Pulmonary artery endothelial cell (primary cell): ENCODE measurements at places on chromosomes 5 and 9.

DNA sequence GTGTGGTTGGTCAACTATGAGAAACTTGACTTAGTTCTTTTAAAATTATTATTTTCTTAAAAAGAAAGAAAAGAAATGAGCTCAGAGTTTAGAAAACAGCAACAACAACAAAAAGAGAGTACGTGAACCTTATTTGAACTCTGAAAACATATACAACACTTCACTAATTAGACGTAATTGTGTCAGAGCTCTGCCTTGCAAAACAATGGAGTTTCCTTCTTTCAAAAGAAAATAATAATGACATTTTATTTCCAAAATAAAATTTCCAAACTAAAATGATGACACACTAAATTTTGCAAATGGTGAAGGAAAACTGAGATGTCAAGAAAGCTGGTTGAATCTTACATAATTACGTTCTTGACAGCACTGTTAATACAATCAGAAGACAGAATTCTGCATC is 15.4 kb downstream of the ROR2 start:
- no peak for DNase-seq

- DNase-seq = peak; percentile 19
These were observed 23.1 kb upstream of the NSMF start for GRCh38 chr9:137482094-137482781.

DNA sequence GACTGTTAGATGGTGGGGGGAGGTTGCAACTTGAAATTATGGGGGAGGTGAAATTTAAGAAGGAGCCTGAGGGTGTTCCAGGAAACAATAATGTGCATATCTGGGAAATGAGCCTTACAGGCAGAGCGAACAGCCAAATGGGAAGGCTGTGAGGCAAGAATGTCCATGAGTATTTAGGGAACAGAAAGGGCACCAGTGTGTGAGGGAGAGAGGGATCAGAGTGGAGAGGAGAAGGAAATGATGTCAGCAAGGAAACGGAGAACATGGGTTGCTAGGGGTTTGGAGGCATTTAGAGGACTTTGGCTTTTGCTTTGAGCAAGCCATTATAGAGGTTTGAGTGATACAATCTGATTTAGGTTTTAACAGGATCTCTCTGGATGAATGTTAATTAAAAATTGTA is 285.4 kb downstream of the TLE4 start:
- no peak for DNase-seq

- DNase-seq = peak; percentile 57
These were observed 42.8 kb downstream of the NFIB start for GRCh38 chr9:14271093-14271673.

DNA sequence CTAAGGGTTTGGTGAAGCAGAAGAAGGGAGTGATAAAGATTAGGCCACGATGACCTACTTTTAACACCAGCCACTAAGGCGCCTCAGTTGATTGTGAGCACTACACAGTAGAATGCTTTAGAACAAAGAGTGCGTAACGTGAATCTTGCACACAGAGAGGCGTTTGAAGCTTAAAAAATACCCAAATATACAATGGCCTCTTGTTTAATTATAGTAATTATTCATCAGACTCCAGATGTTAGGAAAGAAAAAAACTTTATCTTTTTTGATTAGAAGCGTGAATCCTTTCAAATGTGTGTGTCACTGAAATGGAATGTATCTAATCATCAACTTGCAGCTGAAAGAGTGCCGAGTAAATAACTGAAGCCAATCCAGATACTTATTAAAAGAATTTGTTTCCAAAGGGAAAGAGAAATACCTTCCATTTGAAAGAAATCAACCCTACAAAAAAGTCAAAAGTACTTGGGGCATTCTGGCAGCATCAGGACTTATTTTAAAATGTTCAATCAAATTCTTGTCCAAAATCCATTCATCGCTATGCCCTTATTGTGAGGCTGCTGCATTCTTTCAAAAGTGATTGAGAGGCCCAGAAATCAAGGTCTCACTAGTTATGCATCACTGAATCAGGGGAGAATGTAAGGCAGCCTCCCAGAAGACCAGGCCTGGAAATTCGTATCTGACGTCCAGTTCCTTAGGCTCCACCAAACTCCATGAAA is 337.5 kb downstream of the ZNF608 start:
- DNase-seq = no peak

DNA sequence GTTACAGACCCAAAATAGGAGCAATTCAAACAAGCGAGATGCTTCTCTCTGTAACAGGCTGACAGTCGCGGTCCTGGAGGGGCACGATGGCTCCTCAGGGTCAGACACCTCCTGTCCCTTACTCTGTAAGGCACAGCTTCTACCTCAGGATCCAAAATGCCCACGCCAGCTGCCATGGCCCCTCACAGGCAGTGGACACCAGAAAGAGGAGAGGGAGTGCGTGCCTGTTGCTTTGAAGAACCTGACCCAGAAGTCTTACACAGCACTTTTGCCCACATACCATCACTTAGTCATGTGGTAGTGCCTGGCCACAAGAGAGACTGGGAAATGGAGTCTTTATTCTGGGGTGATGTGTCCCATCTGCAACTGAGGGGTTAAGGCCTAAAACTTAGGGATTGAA is 11.6 kb upstream of the ABL1 start:
- DNase-seq = no peak

- DNase-seq = no peak
These were observed 73.6 kb upstream of the CAST start for GRCh38 chr5:96588539-96588938.

DNA sequence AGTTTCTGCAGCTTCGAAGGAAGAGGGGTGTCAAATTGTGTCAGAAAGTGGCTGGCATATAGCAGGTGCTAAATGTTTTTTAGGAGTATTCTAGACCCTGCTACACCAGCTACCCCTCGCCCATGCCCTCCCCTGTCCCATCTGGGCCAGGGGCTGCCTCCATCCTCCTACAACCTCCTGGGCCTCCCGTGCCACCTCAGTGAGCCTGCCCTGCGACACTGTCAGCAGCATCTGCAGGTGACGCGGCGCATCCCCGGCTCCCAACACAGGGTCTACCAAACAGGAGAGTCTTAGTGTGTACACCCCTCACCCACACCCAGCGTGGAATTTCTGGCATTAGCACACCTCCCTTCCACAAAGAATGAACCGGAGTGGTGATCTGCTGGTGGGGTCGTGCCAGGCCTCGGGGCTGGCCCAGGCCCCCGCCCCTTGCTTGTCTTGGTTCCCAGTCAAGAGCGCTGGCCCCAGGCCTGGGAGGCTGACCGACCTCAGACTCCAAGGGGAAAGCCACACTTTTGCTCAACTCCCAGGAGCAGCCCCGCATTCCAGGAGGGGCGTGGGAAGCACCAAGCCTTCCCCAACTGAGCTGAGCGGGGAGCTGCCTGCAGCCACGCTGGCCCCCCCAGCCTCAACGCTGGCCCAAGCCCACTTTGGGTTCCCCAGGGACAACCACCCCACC is 55.2 kb downstream of the NEURL1B start:
- DNase-seq = no peak

DNA sequence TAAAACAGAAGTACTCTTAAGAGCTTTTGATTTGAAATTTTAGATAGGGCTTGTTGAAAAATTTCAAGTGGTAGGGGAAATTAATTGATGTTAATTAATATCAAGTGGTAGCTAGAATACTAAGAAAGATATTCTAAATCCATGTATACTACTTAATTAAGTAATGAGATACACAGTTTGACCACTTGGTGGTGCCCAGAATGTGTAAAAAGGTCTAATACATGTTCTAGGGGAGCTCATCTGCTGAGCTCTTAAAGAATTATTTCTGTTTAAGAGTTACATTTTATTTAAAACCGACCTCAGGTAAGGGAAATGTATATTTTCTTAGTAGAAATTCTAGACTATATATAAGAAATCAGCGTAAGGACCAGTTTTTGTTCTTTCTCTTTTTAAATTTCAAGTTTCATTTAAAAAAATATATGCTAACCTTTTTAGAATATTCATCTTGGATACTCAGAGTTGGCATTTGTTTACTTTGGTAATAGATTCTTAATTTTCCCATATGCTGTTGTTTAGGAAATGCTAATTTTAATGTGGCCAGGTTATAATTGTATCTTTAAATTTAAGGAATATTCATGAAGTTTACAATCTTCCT is 61.5 kb downstream of the LNPEP start:
- peak; percentile 20 for DNase-seq
